ENCODE measurements at places on chromosomes 7 and 10.
A peak's percentile ranks its signal among the peaks of the same experiment; 100 is the strongest.

- no peak for DNase-seq
Observed at GRCh38 chr10:98363220-98363619, 51.8 kb downstream of the PYROXD2 start.

DNA sequence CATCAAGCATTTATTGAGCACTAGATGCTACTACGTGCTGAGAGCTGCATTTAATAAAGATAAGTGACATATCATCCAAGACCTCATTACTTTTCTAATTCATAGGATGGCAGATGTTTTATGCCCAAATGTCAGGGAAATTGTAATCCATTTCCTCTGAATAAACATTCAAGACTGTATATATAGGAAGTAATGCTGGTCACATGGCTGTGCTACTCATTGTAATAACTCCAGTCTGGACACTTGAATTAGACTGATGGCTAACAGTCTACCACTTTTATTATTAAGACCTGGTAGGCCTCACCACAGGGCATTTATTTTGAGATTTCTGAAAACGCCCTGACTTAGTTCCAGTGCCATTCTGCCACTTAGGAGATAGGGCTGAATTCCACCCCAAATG, 36.6 kb downstream of the PIK3AP1 start:
- DNase-seq = no peak

DNA sequence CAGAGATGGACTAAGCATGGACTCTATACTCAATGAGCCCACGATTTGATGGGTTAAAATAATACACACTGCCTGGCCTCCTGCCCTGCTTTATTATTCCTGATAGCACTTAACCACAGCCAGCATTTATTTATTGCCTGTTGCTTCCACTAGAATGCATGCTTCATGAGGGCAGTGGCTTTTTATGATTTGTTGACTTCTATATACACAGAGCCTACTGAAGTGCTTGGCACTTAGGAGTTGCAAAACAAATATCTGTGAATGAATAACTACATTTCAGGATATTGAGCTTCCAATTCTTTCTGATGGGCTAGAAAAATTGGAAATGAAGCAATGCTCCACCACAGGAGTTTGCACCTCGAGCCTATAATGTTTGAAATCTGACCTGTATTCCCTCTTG, 513.6 kb upstream of the ZMIZ1 start:
- no peak for DNase-seq

- DNase-seq = no peak
Observed at GRCh38 chr7:103843689-103844480, 145.6 kb downstream of the RELN start.

- no peak for DNase-seq
Observed at GRCh38 chr10:70328967-70329366, 45.2 kb upstream of the NPFFR1 start.

- no peak for DNase-seq
Observed at GRCh38 chr10:21368022-21368582, 157.4 kb downstream of the SKIDA1 start.

- DNase-seq = peak; percentile 68
Observed at GRCh38 chr10:13624630-13625029, 37.9 kb downstream of the PRPF18 start.

- no peak for DNase-seq
Observed at GRCh38 chr7:131959106-131959812, 402.8 kb upstream of the PODXL start.

- DNase-seq = no peak
Observed at GRCh38 chr10:129353101-129353500, 113.9 kb upstream of the MGMT start.

- DNase-seq = no peak
Observed at GRCh38 chr10:50809596-50809995, 69.9 kb downstream of the ASAH2B start.

GRCh38 chr10:19541299-19541698, 274.9 kb upstream of the PLXDC2 start:
- no peak for DNase-seq
